ENCODE measurements at places on chromosomes 2 and 18. TPM values are rescaled to one million over a fixed set of nuclear protein-coding genes. Genes with fewer than 3 reads are reported as not detected.

- peaks cover 25% of the 10 kb centered on the region for H3K36me3 ChIP-seq
- peaks cover 62% of the 10 kb centered on the region for H3K4me1 ChIP-seq
- DNase-seq = no peak
Observed at GRCh38 chr2:207132019-207132418, 33.7 kb downstream of the KLF7 start.

- H3K36me3 ChIP-seq = no peaks in the 10 kb centered on the region
- DNase-seq = no peak
- H3K27me3 ChIP-seq = no peaks in the 10 kb centered on the region
- H3K27ac ChIP-seq = no peak overlapping the region
Observed at GRCh38 chr2:201833781-201834180, 27.4 kb downstream of the CDK15 start.

GRCh38 chr2:176162911-176163671, 6.0 kb downstream of the HOXD3 start:
- no peak overlapping the region for H3K4me3 ChIP-seq
- no peak for DNase-seq
- no peaks in the 10 kb centered on the region for H3K36me3 ChIP-seq
- no peak overlapping the region for H3K27ac ChIP-seq
- no peaks in the 10 kb centered on the region for H3K27me3 ChIP-seq
- H3K4me1 ChIP-seq = no peaks in the 10 kb centered on the region

- no peaks in the 10 kb centered on the region for H3K27me3 ChIP-seq
- H3K4me3 ChIP-seq = no peak overlapping the region
- H3K27ac ChIP-seq = no peak overlapping the region
- DNase-seq = no peak
- no peaks in the 10 kb centered on the region for H3K36me3 ChIP-seq
- no peaks in the 10 kb centered on the region for H3K4me1 ChIP-seq
Observed at GRCh38 chr18:75694292-75694691, 266.8 kb upstream of the SMIM21 start.

GRCh38 chr2:60091266-60091665, 462.2 kb downstream of the BCL11A start:
- no peak overlapping the region for H3K4me3 ChIP-seq
- no peaks in the 10 kb centered on the region for H3K4me1 ChIP-seq

- no peak overlapping the region for H3K4me3 ChIP-seq
- peaks cover 98% of the 10 kb centered on the region for H3K4me1 ChIP-seq
- H3K27me3 ChIP-seq = no peaks in the 10 kb centered on the region
- peak; percentile 64 for DNase-seq
- peak overlapping the region; percentile 59 for H3K27ac ChIP-seq
- H3K36me3 ChIP-seq = peaks cover 97% of the 10 kb centered on the region
Observed at GRCh38 chr2:150479075-150479915, 8.2 kb downstream of the RND3 start.

DNA sequence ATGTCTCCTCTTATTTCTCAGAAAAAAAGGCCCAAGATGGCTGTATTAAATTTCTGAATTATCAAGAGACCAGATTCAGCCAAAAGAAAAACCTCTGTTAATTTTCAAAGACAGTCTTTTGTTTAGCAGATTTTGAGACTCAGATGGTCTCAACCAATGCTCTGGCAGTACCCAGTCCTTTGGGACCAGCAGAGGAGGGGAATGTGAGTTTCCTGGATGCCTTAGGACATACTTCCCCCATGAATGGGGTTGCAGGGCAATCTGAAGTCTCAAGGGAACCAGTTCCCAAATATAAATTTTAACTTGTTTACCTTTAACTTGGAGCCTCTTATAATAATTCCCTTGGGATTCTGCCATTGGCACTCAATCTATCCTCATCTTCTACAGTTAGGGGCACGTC, 107.8 kb upstream of the ZNF521 start:
- no peaks in the 10 kb centered on the region for H3K27me3 ChIP-seq
- H3K36me3 ChIP-seq = no peaks in the 10 kb centered on the region
- no peak overlapping the region for H3K27ac ChIP-seq
- no peak overlapping the region for H3K4me3 ChIP-seq

- no peak for DNase-seq
- peaks cover 12% of the 10 kb centered on the region for H3K4me1 ChIP-seq
- peaks cover 53% of the 10 kb centered on the region for H3K36me3 ChIP-seq
- peak overlapping the region; percentile 91 for H3K4me3 ChIP-seq
- no peaks in the 10 kb centered on the region for H3K27me3 ChIP-seq
Observed at GRCh38 chr2:105338020-105338385, 663 bp downstream of the C2orf49 start.

The AQP12A gene
- total RNA-seq = not detected

The ITSN2 gene
- 17.7 TPM for total RNA-seq

All from SJSA1 (cell line).